ENCODE measurements at places on chromosomes 4 and X.

DNA sequence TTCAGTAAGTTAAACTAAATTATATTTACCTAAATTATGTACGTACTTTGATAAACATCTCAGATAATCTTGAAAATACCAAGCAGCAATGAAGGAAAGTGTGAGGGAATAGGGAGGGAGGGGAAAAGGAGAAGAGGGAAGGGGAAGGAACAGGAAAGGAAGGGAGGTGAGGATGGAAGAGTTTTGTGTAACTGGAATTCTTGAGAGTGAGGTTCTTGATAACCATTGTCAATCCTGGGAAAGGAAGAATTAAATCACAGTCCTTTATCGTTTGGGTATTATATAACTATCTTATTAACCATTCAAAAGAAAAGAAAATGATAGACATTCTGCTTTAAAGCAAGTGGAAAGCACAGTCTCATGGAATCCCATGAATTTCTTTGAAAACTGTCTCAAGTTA, 795.0 kb downstream of the CCSER1 start:
- no peak for DNase-seq

GRCh38 chr4:153117554-153117953, 86.7 kb upstream of the TRIM2 start:
- DNase-seq: no peak

DNA sequence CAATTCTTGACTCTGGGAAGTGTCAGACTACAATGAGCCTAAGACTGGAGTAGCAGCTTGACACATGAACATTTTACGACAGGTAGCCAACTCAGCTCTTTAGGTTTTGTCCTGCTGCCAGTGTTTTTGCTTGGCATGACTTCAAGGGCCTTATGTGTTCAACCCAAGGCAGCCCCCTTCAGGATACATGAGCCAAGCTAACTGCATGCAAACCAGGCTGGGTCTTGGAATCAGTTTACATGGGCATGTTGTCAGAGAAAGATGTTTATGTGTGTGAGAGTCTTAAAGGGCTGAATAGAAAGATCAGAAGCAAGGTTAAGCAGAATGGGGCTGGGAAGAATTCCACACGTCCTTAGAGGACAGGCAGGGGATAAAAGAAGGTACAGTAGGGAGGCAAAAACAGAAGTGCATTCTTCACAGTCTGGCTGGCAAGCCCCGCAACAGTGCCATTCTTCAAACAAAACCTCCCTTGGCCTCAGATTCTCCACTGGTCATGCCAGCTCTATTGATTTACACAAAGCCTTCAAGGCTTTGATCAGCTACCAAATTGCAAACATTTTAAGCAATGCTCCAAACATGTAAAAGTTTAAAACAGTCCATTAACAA, 97.3 kb downstream of the NKX6-1 start:
- DNase-seq: no peak

GRCh38 chrX:120477453-120477852, 8.4 kb upstream of the LAMP2 start:
- no peak for DNase-seq

DNA sequence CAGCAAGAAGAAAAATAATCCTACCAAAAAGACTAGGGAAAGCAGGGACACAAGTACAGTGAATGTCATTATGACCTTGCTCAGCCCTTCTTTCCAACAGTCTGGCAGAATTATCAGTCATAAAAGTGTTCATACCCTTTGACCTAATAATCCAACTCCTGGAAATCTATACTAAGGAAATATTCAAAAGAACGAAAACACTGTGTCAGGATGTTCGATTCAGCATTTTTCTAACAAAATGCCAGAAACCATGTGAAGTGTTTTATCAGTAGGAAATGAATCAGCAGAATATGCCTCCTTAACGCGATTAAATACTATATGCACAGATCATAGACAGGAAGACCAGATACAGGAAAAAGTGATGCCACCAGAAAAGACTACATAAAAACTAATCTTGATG, 16.2 kb upstream of the S100G start:
- DNase-seq: no peak

Measured in AG10803 (cell line).